ENCODE measurements at places on chromosomes 2 and 18.
A peak's percentile ranks its signal among the peaks of the same experiment; 100 is the strongest.

DNA sequence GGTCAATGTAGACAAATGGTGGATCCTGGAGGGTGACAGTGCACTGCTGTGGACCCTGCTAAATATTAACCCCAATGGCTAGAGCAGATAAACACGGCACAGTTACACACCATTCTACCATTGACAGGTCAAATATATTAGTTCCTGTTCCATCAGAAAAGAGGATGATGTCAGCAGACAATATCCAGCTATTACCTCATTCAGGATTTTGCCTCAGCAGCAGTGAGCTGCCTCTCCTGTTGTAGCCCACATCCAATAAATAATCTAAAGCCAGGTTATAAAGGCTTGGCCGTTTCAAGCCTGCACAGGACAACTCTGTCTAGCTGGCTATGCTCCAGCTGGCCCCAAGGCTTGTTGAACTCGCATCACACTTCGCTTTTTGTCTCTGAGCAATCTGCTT lies 31.6 kb upstream of the NETO1 start:
- no peak for DNase-seq

DNA sequence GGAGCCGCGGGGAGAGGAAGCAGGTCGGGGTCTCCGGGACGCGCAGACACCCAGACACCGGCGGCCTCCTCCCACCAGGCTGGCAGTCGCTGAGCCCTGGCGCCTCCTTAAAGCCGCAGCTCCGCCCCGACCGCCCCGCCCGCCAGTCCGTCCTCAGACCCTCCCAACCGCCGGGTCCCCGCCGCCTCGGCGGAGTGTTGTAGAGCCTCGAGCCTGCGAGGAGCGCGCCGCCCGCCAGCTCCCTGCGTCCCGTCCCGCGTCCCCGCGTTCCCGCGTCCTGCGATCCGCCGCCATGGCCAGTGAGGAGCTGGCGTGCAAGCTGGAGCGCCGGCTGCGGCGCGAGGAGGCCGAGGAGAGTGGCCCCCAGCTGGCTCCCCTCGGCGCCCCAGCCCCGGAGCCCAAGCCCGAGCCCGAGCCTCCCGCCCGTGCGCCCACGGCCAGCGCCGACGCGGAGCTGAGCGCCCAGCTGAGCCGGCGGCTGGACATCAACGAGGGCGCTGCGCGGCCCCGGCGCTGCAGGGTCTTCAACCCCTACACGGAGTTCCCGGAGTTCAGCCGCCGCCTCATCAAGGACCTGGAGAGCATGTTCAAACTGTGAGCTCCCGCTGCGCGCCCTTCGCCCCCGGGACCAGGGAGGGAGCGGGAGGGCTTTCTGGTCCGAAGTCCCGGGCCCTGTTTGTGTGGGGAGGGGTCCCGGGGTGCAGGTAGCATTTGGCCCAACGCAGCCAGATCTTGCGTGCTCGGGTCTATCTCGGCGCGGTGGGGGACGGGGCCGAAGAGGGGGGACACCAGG lies at the start of gene EFHD1:
TSS of gene EFHD1 (plus strand) at position 192 of the 793 bp plus-strand sequence. CDS start at position 293, 101 bp downstream.
- peak; percentile 67 for DNase-seq

- no peak for DNase-seq
Observed at GRCh38 chr2:188880740-188881139, 93.4 kb upstream of the COL3A1 start.

DNA sequence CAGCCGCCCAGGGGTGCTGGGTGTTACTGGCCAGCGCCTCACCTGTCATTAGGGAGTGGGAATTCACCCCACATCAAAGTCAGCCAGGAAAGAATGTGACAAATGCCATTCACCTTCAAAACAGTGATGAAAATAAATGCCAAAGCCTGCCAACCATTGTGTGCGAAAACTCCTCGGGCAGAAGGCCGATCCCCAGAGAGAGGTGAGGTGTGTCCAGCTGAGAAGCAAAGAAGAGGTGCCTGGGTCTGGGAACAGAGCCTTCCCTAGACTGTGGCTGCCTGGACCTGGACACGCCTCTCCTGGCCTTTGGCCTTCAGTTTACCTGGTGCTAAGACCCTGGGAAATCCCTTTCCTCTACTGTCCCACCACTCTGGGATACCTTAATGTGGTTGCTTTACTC lies 142.7 kb downstream of the CYP26B1 start:
- DNase-seq: no peak

GRCh38 chr2:237072067-237072931 lies 13.4 kb upstream of the COPS8 start:
- DNase-seq: peak; percentile 61

GRCh38 chr2:505941-506340 lies 171.3 kb downstream of the TMEM18 start:
- no peak for DNase-seq

DNA sequence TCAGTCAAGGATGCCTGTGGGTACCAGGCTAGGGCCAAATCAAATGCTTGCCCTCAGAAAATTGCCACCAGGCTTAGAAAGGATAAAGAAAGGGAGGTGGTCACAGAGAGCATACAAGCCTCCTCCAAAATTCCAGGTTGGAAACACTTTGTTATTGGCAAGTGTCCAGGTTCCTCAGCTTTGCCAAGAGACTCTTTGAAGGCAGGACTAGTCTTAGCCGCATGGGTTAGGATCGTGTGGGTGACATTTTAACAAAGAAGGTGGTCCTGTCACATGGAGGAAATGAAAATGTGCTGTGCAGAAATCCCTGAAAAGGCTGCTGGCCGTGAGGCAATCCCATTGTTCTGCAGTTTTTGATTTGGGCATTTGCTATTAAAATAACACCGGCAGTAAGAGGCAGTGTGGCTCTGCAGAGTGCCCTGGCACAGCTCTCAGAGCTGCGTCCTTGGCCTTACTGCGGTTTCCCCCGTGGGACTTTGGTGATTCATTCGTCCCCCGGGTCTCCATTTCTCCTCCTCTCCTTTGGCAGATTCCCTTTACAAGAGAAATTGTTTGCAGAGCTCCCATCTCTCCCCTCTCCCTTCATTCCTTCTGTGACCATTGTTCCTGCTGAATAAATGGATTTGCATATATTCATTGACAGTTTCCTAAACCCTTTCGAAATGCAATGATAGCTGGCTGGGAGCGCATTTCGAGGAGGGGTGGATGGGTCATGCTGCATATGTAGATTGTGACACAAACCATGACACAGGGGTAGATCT lies 187.3 kb downstream of the VAPA start:
- DNase-seq: no peak

- no peak for DNase-seq
Observed at GRCh38 chr18:295756-296490, 28.1 kb upstream of the THOC1 start.

DNA sequence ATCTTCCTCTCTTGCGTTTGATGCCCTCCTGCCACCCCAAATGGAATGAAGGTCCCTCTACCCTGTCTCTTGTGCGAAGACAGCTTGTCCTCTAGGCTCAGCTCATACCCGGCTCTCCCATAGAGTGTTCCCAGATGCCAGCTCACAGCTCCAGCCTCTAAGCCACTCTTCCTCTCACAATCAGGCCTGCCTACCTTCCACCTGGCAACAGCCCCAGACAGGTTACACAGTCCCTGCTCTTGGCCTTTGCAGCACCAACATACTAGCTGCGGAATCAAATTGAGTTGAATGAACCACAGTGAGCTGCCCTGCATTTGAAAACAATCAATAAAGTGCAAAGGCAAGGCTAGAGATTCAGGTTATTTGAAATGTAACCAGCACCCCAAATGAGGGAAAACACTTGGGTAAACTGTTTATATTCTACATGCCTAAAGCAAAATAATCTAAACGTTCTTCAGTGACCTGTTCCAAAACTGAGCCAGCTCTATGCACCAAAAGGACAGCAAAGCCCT lies 105.1 kb downstream of the COL4A4 start:
- DNase-seq: no peak

- peak; percentile 64 for DNase-seq
Observed at GRCh38 chr18:80196528-80197320, 50.6 kb downstream of the PARD6G start.

DNA sequence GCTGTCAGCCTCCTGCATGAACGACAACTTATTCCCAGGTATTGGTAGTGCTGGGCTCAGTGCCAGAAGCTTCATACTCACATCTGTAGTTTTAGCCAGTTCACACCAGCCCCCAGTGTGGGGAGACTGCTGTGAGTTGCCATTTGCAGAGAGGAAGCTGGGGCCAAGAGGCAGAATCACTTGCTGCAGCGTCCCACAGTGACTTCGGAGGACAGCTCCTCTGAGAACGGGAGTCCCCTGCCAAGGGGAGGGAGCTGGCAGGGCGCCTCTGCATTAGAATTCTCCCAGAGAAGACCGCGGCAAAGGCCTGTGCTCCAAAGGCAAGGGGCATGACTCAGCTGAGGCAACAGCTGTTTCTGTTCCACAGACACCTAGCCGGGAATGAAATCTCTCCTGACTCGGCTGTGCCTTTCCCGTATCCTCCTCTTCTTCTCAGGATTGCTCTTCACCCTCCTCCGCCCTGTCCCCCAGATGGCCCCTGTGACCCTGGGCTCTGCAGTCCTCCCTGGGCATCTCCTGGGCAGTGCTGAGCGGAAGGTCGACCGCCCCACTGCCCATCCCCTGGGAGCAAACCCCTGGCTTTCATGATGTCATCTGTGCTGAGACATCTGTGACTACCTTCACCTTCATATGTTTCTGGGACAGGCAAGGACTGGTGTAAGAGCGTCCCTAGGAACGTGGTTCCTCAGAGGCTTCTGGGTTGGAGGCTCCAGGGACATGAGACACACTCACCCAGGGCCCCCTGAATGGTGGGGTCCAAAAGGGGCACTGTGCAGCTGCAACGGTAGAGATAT lies 18.0 kb downstream of the MAL start:
- DNase-seq: peak; percentile 96

DNA sequence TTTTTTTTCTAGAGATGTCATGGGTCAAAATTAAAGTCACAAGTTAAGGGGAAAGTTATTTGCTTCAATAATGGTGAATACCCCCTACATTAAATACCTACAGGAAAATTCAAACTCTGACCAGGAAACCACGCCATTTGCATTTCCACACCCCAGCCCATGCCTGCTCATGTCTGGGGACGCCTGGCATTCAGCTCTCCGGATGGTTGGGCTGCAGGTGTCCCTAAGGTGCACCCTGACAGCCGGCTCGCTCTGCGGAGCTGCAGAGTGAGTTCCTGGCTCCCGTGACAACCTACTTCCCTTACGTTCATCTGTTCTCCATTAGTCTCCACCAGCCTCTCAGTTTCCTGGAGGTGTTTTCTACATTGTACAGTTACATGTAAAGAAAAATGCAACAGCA lies 122.7 kb upstream of the RIOK3 start:
- DNase-seq: no peak

- DNase-seq: no peak
Observed at GRCh38 chr18:48376406-48376805, 32.8 kb downstream of the ZBTB7C start.

All from AG08396 (cell line).